ENCODE measurements at places on chromosomes 3 and 15.

GRCh38 chr15:77656294-77656693 is 23.6 kb upstream of the LINGO1 start:
- DNase-seq, result no peak

DNA sequence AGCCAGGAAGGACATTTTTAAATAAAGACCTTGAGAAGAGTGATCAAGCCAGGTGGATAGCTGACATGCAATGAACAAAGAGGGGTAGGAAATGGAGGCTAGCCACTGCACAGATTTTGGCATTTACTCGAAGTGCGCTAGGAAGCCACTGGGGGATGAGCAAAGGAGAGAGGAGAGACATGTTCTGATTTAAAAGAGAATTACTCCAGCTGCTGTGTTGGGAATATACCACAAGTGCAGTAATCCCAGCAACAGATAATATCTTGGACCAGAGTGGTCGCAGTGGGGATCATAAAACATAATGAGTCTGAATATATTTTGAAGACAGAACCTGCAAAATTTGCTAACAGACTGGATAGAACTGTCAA is 19.9 kb downstream of the KPNA4 start:
- DNase-seq, result no peak

DNA sequence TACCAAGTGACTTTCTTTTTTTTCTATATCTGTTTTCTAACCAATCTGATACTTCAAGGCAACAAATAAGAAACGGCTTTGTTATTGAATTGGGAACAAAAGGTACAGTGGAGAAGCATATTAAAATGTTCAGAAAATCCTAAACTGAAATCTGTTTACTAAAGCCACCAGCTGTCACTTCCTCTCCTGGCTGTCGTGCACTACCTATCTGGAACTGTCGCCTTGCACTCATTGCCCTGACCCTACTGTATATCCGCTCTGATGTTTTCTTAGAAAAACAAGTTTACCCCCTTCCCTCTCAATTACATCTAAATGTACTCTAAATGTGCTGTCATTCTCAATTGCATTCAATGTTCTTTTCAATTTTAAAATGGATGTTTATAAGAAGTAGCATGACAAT is 439.8 kb upstream of the ARRDC4 start:
- no peak for DNase-seq

DNA sequence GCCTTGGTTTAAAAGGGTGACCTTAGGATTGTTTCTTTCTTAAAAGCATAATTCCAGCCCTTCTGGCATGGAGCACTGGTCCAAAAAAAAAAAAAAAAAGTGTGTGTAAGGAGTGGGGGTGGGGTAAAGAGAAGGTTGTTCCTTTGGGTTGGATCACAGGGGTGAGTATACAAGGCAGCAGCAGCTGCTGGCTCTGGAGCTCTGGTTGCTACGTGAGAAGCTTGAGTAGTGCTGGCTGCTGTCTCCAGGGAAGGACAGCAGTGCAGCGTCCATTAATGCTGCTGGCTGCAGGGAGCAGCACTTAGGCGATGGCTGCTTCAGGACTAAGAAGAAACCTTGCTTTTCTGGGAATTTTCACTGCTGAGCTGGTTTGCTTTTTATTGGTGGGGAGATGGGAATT is 2.3 kb downstream of the SETD5 start:
- DNase-seq, result peak; percentile 75

DNA sequence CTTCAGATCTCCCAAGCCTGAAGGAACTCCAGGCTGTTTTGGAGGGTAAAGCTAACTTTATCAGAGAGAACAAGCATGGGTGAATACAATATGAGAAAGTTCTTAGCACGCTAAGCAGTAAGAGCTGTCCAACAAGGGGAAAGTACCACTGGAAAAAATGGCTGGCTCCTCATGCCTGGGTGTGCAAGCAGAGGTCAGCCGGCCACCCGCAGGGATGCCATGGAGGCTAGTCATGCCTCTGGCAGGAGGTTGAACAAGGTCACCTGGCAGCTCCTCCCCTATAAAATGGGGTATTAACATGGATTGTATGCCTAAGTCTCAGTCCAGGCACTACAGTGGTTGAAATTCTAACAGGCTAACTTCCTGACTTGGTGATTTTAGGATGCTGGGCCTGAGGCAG is 75.4 kb upstream of the SLC6A1 start:
- no peak for DNase-seq

DNA sequence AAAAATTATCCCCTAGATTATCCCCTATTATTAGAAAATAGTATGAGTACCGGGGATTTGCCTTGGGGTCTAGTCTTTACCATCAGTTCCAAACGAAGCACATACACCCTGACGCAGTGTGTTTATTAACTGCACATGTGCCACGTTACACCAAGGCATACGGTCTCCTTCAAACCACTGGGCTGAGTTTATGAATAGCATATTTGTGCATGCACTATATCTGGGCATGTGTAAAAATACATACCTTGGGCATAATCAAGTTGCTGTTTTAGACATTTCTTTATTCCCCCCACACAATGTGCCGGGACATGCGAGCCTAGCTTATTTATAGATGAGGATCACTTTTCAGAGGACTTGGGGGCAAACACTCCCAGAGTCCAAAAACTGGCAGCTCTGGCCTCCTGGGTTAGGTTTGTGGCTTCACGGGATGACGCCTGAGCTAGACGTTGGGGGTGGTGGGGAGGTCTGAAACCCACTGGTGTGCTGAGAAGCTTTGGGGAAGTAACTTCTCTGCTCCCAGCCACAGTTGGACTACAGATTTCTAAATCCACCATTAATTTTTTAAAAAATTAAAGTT is 16.2 kb downstream of the IGDCC4 start:
- no peak for DNase-seq

- DNase-seq, result no peak
Measured at GRCh38 chr15:50767332-50767861, 1.9 kb upstream of the SPPL2A start.

DNA sequence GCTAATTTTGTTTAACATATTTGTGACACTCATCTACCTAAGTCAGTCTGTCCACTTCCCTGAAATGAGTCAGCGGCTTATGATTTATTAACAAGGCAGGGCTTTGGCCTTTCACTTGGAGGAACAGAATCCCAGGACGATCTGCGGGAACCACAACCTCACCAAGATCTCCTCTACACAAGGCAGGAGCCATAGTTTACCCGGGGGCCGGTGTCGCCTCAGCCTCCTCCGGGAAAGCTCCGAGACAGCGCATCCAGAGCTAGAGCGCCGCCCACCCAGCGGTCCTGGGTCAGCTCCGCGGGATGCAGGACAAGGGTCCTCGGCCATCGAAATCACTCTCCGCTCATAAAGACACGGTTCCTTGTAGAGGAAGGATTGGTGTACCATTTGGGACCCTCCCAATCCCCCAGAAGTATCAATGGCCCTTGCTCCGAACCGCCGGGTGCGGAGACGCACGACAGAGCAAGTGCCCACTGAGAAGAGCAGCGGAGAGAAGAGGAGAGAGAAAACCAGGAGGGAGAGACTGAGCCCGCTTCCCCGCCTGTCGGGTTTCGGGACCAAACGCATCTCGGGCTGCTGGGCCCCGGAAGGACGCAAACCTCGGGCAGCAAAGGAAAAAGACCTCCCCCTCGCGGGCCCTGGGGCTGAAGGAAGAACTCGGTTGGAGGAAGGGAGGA is 13.1 kb upstream of the ALCAM start:
- DNase-seq, result no peak

DNA sequence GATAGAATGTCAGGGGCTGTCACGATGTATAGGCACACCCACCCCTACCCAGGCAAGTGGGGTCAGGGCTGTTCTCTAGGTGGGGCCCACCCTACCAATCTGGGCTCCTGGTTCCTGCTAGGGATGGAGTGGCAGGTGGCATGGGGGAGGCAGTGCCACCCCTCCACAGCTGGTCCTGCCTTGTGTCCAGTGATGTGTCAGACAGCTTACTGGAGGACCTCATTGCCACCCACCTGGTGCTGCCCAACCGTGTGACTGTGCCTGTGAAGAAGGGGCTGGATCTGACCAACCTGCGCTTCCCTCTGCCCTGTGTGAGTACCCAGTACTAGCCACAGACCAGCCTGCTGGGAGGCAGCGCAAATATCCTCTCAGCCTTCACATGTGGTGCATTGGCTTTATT is 27.5 kb downstream of the ESYT3 start:
- DNase-seq, result no peak

DNA sequence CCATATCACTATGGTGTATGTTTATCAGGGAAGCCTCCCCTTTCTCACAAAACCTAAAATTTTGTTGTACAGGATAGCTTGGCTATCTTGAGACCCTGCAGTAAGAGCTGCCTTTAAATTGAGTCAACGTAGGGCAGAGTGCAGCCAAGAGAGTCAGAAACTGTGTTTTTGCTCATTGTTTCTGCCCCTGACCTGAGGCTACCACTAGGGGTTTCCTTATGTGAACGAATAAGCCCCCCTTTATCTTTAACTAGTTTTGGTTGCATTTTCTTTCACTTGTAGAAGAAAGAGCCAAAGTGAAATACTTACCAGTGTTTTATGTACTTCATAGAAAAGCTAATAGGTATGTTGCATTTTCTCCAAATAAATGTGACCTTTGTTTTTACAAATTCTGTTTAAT is 149.9 kb upstream of the TMC3 start:
- no peak for DNase-seq

DNA sequence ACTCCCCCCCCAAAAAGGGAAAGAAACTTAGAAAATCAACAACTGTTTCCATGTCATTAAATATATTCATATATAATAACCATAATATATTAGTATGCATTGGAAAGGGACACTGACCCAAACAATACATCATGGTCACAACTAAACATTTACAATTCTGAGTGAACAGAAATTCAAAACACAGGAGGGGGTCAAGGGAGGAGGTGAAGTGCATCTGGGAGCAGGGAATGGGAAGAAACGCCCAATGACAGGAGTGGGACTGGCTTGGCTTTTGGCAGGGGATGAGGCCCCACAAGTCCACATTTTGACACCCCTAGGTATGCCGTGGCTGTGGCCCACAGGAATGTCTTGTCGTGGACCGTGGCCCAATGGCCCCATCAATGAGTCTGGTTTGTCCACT is 41.1 kb downstream of the FGD5 start:
- no peak for DNase-seq

- DNase-seq, result no peak
Measured at GRCh38 chr15:78129077-78129750, 2.0 kb downstream of the CIB2 start.

GRCh38 chr3:99545941-99546580 is 92.3 kb upstream of the COL8A1 start:
- no peak for DNase-seq

- no peak for DNase-seq
Measured at GRCh38 chr15:60002528-60003218, 1.4 kb upstream of the FOXB1 start.

- peak; percentile 10 for DNase-seq
Measured at GRCh38 chr15:99486371-99487336, 79.1 kb upstream of the MEF2A start.

- no peak for DNase-seq
Measured at GRCh38 chr3:180408654-180409053, 193.3 kb upstream of the TTC14 start.

DNA sequence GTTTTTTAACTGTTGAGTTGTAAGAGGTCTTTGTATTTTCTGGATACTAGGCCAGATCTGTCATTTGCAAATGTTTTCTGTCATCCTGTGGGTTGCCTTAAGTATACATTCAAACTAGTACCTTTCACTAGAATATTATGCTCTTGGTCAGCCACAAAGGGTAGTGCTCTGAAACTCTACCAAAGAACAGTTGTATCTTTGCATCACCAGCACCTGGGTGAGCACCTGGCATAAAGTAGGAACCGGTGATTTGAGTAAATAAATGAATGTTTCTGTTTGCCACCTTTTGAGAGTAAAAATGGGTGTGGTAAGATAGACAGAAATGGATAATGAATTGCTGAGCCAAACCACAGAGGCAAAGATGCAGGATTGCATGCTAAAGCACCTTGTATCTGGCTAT is 98.7 kb downstream of the SLCO3A1 start:
- no peak for DNase-seq

GRCh38 chr3:42033741-42034140 is 57.4 kb upstream of the TRAK1 start:
- no peak for DNase-seq

DNA sequence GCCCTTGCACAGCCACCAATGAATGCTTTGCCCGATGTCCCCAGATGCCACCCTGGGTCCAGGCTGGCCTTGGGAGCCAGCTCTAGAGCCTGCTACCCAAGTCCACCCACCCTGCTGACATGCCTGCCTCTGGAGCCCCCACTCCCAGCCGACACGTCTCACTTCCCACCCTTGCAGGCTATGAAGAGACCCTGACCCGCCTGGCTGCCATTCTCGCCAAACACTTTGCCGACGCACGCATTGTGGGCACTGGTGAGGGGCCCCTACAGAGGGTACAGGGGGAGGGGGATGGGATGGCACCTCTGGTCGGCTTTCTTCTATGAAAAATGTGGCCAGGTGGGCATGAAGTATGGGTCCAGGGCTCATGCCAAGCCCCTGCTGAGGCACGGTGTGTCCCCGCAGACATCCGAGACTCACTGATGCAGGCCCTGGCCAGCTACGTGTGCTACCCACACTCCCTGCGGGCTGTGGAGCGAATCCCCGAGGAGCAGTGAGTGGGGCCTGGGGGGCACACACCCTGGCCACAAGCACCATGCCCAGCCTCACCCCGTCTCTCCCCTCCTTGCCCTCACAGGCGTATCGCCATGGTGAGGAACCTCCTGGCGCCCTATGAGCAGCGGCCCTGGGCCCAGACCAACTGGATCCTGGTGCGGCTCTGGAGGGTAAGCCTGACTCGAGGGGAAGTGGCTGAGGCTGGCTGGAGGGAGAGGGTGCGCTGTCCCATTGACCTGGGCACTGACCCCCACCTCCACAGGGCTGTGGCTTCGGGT is 6.0 kb downstream of the AMIGO3 start:
- DNase-seq, result no peak

- DNase-seq, result no peak
Measured at GRCh38 chr3:136750897-136751315, 1.3 kb downstream of the STAG1 start.

DNA sequence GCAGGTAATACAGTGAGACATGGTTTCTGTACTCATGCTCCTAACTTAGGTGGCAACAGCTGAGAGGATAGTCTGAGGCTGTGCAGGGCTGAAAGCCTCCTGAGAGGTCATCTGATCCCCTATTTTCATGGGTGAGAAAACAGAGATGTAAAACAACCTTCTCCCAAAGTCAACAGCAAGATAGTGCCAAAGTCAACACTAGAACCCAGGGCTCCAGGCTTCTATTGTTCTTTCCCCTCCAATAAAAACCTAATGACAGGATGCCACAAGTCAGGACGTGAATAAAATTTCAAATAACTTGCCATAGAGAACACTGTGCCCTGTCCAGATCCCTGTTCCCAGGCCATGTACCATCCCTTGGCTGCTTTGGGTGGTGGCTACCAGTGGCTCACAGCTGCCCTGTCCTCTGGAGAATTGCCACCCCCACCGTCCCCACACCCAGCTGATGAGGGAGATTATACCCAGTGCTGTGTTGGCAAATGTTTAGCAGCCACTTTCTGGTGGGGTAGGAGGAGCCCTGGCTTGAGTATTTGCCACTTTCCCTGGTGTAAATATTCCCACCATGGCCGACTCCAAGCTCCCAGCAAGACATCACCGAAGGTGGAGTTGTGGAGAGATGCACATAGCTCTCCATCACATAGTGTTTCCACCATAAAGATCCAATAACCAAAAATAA is 54.8 kb downstream of the SRGAP3 start:
- peak; percentile 89 for DNase-seq

Measured in NCI-H774 (cell line).